ENCODE measurements at places on chromosomes 6 and 20. TPM values are rescaled to one million over a fixed set of nuclear protein-coding genes. Genes with fewer than 3 reads are reported as not detected.

Gene C6orf132
- total RNA-seq: 175 TPM

- DNase-seq: no peak
Measured at GRCh38 chr6:73694711-73695411, 1.1 kb upstream of the CD109 start.

DNA sequence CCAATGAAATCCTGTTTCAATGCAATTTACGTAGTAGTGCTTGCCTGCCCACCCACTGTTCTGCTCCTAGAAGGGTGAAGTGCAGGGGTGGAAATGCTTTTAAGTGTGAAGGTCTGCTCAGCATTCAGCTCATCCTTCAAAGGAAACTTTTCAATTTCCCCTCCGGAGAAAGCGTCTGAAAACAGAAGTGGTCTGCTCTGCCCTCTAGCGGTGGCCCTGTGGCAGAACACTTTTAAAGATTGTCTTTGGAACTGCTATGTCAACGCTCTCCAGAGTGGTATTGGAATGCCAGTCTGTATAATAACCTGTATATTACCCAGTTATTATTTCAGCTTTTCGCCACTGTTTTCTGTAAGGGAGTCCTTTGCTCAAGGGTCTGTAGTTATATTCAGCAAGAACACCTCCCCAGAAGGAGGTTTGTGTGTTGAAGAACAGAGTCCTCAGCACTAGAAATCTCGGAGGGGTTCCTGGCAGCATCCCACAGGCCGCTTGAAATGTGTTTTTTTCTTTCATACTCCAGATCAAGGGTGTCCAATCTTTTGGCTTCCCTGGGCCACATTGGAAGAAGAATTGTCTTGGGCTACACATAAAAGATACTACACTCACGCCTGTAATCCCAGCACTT is 63.1 kb upstream of the KLHL31 start:
- no peak for DNase-seq

DNA sequence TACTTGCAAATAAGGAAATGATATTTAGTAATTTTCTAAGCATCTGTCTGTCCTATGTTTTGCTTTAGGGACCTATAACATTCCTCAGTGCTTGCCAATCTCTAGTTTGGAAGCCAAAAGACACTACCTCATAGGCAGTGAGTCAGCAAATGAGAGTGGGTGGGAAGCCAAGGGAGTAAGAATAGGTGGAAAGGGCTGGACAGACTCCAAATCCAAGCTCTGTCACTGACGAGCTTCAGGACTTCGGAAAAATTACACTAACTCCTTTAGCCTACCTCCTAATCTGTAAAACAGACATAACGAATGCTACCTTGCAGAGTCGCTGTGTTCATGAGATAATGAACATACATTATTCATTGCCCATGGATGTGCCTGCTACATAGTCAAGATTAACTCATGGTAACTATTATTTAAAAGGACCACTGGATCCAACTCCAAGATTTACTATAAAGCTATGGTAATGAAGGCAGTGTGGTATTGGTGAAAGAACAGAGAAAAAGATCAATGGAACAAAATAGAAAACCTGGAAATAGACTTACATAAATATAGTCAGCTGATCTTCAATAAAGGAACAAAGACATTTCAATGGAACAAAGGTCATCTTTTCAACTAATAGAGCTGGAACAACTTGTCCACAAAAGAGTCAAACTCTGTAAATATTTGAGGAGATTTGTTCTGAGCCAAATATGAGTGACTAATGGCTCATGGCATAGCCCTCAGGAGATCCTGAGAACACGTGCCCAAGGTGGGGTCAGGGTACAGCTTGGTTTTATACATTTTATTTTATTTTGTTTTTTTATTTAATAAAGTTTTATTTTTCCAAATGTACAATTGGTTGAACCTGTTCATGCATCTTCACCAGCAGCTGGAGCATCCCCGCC is 64.1 kb downstream of the FAM50B start:
- no peak for DNase-seq

- DNase-seq: no peak
Measured at GRCh38 chr6:72616406-72617015, 5.4 kb upstream of the KCNQ5 start.

GRCh38 chr6:20236909-20237600 is 24.8 kb upstream of the MBOAT1 start:
- DNase-seq: no peak

Data from esophagus squamous epithelium (tissue), 5 donors.